ENCODE measurements at places on chromosomes 6 and 20.

GRCh38 chr6:30066082-30066481 lies 916 bp upstream of the PPP1R11 start:
- no peak for DNase-seq

DNA sequence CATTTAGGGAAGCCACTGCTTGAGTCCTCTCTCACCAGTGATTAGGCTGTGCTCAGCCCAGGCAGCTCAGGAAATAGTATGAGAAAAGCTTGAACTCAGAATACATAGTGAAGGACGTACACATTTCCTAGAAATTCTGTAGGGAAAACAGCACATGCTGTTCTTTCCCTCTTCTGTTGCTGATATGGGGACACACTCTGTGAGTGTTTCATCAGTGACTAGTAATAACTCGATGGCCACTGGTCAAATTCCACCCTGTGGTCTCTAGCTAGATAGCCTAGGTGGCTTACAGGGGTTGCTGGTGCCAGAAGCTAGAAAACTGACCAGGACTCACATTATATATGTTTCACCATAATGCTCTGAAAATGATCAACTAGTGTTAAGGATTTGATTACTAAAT lies 259.8 kb upstream of the SOX4 start:
- no peak for DNase-seq

GRCh38 chr20:16451001-16451400 lies 122.2 kb downstream of the KIF16B start:
- no peak for DNase-seq

DNA sequence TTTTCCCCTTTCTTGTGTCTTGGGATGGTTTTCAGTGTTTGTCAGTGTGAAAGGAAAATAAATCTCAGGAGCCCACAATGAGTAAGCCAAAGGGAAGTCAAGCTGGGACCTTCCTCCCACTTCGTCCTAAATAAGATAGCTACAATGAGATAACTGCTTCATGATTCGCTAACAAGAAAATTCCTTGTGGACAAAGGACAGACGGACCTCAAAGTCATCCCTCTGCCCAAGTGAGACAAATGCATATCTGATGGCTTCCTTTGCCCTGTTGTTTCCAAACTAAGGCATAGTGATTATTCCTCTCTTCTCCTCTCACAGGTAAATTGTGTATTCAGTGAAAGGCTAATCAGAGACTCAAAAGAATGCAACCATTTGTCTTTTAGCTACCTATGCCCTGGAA lies 26.1 kb upstream of the ADTRP start:
- DNase-seq: no peak

- no peak for DNase-seq
These were observed 9.3 kb upstream of the FKBP1A start for GRCh38 chr20:1402149-1402548.

DNA sequence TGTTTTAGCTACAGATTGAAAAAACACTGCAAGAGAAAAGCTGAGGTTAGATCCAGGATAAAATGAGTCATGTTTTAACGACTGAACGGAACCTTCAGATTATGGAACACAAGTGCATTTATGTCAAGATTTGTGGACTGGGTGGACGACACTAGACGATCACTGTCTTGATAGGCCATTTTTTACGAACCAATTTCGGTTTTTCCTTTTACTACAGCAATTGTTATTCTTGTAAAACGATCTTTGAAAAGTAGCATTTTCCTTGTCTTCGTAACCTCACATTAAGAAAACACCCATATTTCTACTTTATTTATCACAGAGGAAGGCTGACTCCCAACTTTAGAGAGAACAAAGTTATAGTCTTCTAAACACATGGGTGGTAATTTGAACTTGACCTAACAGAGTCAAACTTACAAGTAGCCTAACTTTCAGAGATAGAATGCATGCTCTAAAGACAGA lies 294.2 kb upstream of the TCF21 start:
- DNase-seq: no peak

- no peak for DNase-seq
These were observed 2.3 kb downstream of the PLAGL2 start for GRCh38 chr20:32205110-32205842.

- no peak for DNase-seq
These were observed 202.0 kb upstream of the RNF24 start for GRCh38 chr20:4217349-4217841.

GRCh38 chr20:44955270-44955669 lies 4.9 kb downstream of the TOMM34 start:
- no peak for DNase-seq

GRCh38 chr6:32940656-32941213 lies at the start of gene HLA-DMB:
TSS of gene HLA-DMB (minus strand) at chr6:32941028. CDS start at chr6:32940807, 221 bp downstream.
- DNase-seq: peak; percentile 88

GRCh38 chr6:150336299-150336698 lies 32.5 kb upstream of the IYD start:
- no peak for DNase-seq

DNA sequence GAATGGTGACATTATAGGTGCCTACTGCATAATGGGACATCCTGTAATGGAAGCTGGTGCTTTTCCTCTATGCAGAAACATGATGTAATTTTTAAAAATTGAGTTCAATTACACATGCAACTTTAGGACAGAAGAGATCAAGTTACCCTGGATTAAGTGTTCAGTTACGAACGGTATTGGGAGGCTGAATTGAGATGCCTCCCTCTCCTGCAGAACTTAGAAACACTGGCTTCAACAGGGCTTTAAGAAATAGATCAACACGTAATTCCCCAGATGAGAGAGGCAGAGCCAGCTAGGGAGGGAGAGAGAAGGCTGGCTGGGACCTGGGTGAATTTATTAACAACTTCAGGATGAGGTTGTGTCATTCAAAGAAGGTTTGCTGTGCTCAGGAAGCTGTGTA lies 232.8 kb downstream of the CDH26 start:
- DNase-seq: no peak

DNA sequence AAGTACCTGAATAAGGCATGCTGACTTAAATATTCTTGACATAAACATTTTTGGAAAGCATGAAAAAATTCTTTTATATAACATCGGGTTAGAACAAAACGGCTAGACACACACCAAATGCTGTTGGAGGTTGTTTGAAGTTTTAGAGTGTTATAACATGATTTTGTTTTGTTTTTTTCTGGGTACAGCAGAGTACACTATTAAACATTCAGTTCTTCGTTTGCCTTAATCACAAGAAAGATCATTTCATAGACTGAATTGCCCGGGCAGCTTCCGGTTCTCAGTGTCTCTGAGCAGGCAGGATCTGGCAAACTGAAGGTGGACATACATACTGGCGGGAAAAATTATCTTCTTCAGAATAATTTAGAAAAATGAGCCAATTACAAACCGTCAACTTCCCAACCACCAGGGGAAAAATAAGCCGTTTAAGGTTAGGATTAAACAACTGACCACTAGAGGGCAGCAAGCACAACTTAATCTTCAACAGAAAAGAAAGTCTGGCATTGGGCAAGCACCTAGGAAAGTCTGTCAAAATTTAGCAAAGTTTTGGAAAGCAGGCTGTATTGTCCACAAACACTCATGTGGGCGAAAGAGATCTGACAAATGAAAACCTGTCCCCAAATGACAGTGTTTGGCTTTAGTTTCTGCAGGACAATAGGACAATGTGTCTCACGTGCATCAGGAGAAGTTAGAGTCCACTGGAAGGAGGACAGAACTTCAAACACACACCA lies 15.0 kb downstream of the ZNF217 start:
- peak; percentile 81 for DNase-seq

DNA sequence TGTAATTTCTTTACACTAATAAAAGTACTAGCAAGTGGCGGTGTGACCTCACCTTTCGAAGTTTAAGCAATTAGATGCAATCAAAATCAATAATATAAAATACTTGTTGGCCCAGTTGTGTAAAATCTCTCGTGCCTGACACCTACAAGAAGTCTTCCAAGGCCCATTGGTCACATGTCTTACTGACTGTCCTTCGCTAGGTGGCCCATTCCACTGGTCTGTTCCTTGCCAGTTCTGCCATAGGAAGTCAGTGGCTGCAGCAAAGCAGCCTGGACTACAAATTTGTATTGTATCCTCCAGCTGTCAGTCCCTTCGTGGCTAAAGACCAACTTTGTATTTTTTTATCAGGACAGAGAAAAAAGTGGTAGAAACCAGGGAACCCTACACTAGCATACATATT lies 61.8 kb downstream of the CYB5R4 start:
- no peak for DNase-seq

- DNase-seq: no peak
These were observed 128.3 kb downstream of the CARMIL1 start for GRCh38 chr6:25407431-25407830.

- DNase-seq: peak; percentile 35
These were observed 41.7 kb downstream of the PTCHD4 start for GRCh38 chr6:48069280-48069679.

DNA sequence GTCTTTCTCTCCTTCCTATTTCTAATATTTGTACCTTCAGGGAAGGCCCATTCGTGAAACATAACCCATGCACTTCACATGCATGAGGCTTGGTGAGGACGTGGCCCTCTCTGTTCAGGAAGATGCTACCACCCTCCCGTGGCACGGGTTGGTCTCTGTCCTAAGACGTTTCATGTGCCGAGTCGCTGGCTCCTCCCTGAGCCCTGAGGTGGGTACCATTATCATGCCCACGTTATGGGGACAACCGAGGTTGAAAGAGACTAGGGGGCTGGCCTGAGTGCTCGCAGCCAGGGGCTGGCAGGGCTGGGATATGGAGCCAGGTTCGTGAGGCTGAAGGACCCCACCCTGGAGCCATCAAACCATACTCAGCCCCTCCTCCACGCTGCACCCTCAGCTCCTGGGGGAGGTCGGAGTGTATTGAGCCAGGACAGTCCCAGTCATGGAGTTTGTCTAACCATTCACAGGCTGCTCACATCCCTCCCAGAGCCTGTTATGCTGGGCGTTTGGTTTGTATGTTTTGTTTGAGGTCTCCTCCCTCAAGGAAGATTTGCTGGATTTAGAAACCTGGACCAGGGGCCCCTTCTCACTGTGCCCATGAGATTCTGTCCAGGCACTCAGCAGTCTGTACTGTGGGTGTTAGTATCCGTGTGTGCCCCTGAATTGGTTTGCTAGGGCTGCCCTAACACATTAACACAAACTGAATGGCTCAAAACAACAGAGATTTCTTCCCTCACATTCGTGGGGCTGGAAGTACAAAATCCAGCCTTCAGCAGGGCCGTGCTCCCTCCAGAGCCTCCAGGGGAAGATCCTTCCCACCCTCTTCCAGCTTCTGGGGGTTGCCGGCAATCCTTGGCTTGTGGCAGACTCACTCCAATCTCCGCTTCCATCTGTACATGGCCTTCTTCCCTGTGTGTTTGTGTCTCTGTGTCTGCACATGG lies 88.3 kb downstream of the ANKRD60 start:
- no peak for DNase-seq

DNA sequence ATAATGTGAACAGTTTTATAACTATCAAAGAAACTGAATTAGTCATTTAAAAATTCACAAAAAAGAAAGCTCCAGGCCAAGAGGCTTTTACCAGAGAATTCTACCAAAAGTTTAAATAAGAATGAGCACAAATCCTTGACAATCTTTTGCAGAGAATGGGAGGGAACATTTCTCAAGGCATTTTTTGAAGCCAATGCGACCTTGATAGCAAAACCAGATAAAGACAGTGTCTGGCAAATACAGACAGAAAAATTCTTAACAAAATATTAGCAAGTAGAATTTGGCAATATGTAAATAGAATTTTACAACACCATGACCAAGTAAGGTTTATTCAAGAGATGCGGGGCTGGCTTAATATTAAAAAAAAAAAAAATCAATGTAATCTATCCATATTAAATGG lies 41.7 kb downstream of the RNF24 start:
- DNase-seq: no peak

GRCh38 chr6:41733707-41734665 lies 1.4 kb downstream of the TFEB start:
- peak; percentile 34 for DNase-seq

DNA sequence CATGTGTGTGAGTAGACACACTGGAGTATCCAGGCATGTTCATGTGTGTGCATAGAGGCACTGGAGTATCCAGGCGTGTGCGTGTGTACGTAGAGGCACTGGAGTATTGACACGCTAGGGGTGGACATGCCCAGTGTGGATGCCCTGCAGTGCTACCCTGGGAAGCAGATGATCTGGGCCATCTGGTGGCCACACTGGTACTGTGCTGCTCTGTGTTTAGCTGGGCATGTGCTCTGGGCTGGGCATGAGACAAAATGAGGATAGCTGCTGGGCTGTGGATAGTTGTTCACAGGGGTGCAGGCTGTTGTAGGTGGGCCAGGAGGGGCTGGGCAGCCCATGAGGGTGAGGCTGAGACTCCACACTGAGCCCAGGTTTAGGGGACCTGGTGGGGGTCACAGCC lies 24.0 kb upstream of the NPBWR2 start:
- peak; percentile 63 for DNase-seq

GRCh38 chr6:70215460-70216108 lies 87.3 kb downstream of the COL9A1 start:
- DNase-seq: no peak

GRCh38 chr6:109478841-109479624 lies 4.0 kb downstream of the ZBTB24 start:
- no peak for DNase-seq

DNA sequence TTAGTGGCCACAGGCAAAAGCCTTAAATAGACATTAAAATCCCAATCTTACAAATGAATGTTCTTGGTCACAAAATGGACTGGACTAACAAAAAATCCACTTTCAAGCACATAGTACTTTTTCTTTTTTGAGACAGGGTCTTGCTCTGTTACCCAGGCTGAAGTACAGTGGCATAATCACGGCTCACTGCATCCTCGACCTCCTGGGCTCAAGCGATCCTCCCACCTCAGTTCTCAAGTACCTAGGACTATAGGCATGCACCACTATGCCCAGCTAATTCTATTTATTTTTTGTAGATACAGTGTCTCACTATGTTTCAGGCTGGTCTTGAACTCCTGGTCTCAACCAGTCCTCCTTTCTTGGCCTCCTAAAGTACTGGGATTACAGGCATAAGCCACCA lies 59.4 kb downstream of the MAP3K5 start:
- no peak for DNase-seq

GRCh38 chr20:32320305-32320704 lies 37.8 kb upstream of the ASXL1 start:
- DNase-seq: no peak

- DNase-seq: no peak
These were observed 32.5 kb upstream of the DACT2 start for GRCh38 chr6:168352096-168352495.

DNA sequence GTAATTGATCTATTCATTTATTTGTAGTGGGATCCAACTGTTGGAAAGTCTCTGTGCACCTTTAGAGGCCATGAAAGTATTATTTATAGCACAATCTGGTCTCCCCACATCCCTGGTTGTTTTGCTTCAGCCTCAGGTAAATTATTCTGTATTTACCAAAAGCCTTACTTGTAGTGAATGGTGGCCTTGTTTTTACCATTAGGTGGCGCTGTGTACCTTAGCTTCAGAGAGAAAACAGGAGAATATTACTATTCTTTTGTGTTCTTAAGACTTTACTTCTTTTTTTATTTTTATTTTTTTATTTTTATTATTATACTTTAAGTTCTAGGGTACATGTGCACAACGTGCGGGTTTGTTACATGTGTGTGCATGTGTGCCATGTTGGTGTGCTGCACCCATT lies 23.7 kb downstream of the PEX7 start:
- DNase-seq: peak; percentile 63

DNA sequence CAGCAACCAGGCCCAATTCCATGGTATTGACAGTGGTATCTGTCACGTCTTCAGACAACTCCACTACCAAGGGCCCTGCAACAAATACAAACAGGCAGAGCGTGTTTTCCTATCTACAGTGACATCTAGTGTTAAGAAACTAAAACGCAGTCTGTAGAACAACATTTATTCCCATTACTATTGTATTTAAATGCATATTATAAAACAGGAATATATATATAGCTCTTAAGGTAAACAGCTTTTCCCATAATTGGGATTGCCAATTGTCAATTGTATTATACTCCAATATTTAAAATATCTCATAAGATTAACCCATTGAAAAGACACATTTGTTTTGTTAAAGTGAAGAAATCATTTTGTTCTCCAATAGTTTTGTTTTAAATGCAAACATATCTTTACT lies 97.2 kb downstream of the KIF16B start:
- peak; percentile 81 for DNase-seq

All from NCI-H526 (cell line).